ENCODE measurements at places on chromosomes 12 and 14.

- no peak for DNase-seq
These were observed 25.7 kb downstream of the CHGA start for GRCh38 chr14:92948647-92949046.

GRCh38 chr12:69343357-69343756 is 4.8 kb upstream of the LYZ start:
- no peak for DNase-seq

DNA sequence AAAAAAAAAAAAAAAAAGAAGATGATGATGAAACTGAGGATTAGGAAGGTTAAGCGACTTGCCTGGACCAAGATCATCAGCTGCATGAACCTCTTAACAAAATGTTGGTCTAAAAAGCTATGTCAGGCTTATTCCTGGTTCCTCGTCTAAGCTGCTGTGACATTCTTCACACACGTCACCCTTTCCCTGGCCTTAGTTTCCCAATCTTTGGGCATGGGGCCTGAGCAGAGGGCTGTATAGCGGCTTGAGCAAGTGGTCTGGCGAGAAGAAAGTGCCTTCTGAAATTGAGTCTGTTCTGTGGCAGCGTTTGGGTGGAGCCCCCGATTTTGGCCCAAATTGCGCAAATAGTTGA is 58.7 kb upstream of the CCND2 start:
- no peak for DNase-seq

- no peak for DNase-seq
These were observed 943.5 kb downstream of the BCL11B start for GRCh38 chr14:98328496-98328895.

- no peak for DNase-seq
These were observed 440.9 kb downstream of the NAV3 start for GRCh38 chr12:78271546-78271945.

DNA sequence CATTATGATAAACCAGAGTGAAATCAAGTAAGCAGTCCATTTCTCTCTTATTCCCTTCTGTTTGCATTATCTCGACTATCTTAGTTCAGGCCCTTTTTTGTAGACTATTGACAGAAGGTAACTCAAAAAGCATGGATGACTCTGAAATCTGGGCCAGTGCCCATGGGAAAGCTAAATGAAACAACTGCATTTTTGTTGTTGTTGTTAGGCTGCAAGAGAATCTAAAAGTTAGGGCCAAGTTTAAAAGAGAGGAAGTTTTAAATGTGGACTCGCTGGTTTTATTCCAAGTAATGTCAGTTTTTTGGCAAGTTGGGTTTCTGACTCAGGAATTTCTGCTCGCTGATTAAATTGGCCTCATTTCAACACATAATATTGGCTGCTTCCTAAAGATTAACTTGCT is 201.1 kb downstream of the PIK3C2G start:
- no peak for DNase-seq

DNA sequence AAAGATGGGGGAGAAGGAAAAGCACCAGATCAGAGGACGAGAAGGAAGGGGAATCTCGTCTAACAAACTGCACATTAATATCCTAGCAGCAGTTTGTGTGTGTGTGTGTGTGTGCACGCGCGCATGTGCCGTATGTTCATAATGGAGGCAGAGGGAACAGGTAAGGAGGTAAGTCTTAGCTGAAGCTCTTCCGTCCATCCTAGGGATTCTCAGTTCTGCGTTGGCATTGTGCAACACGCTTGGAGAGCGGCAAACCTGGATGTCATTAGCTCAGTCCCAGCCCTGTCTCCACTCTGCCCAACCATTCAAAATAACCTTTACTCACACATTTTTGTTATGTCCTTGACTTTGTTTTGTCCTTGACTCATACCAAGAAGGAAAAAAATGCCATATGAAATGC is 1.6 kb upstream of the C1R start:
- DNase-seq: no peak

DNA sequence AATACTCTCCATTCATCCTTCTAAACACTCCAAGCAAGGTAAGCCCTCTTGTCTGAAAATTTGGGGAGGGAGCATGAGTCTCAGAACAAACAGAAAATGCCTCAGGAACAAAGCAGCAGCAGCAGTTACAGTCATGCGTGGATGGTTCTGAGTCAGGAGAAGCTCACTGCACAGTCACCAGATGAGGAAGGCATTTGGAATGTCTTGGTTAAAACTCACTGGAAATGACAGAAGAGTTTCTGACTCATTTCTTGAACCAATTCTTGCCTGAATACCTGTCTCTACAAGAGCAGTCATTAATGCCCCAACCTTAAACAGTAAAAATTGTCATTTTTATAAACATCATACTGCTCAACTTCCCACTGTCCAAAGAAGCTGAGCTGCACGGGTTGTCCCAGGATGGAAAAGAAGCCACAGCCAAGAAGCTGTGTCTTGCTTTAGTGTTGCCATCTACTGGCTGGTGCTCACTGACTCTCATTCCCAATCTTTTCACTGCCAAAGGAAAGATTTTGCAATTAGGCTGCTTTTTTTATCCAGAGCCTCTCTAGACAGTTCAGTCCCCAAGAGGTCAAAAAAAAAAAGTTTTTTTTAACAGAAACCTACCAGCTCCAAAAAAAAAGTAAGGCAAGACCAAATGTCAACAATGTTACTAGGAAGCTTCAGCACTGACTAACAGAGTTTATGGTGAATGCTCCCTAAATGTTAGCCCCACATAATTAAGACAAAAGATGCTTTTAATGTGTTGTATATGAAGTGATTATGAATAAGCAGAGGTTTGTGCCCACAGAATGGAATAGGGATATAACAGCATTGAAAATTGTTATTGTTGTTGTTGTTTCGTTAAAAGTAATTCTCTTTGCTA is 40.4 kb downstream of the KICS2 start:
- DNase-seq: no peak

- no peak for DNase-seq
These were observed 155.4 kb downstream of the TMX1 start for GRCh38 chr14:51395361-51395849.

- DNase-seq: no peak
These were observed 258.7 kb downstream of the SYT10 start for GRCh38 chr12:33180918-33181317.

DNA sequence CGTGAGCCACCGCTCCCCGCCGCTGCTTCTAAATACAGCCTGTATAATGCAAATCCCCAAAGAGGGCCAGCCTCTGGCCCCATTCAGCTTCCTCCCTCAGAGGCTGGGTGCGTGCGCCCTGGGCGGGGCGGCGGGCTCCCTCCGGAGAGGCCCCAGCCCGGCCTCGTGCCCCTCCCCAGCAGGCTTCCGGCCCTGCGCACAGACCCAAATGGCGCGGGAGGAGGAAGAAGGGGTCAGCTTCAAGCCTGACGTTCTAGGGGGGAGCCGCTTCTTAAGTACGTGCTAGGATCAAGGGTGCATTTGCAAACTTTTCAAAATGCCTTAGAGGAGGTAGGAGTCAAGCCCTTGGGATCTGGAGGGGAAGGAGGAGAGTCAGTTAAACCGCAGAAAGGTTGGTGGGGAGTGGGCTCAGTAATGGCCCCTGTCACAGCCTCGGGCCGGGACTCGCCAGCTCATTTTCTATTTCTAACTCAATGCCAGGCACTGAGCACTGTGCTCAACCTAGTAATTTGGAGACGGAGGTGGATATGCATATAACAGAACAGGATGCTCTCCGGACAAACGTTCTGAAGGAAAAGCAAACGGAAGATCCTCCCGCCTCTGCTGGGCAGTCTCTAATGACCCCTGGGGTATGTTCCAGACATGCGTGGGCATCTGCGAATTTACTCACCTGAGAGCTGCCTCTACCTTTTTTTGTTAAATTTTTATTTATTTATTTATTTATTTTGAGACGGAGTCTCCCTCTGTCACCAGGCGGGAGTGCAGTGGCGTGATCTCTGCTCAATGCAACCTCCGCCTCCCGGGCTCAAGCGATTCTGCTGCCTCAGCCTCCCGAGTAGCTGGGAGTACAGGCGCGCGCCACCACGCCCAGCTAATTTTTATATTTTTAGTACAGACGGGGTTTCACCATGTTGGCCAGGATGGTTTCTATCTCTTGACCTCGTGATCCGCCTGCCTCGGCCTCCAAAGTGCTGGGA is 32.3 kb downstream of the NINJ2 start:
- peak; percentile 46 for DNase-seq

DNA sequence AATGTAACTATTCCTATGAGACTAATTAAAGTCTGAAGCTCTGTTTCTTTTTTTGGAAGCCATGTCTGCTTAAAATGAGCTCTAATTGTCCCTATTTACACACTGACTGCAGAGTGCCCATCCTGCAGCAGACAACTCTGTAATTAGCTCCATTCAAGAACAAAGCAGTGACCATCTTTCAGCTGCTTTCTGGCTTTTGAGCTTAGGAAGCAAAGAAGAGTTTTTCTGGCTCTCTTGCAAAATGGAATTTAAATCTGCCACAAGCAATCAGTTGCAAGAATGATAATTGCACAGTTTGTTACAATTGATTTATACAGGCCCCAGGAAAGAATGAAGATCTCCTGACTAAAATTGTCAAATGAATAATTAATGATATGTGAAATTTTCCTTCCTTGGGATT is 83.4 kb downstream of the GAS2L3 start:
- DNase-seq: no peak

DNA sequence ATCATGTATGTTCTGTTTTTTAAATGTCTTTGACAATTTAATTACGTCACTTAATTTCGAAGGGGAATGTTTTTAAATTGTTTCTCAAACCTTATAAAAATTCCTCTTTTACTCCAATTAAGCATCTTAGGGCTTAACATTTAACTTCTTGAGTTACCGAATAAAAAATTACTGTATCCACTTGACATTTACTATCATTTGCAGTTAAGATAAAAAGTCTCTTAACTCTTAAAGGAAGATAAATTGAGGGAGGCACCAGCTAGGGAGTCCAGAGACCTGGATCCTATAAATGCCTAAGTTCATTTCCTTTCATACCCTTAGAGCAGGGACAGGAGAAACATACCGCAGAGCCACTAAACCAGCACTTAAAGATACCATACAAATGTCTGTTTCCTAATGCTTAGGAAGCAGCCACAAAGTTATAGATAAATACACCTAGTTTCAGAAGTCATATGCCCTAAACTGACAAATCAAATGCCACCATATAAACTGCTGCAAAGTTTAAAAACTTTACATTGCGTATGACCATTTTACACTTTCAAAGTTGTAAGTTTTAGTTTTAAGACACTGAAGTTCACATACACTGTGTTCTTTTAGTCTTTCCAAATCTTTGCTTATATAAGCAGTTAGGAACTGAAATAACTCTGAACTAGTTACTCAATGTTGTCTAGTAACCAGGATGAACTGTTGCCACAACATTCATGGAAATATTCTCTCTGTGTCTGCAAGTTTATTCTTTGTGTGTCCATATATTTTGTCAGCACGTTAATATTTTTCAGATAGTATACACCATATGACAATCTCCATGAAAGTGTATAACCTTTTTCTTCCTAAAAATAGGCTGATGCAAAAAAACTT is 71.2 kb downstream of the GALNT4 start:
- DNase-seq: no peak

GRCh38 chr12:1424674-1425395 is 169.5 kb downstream of the FBXL14 start:
- no peak for DNase-seq

GRCh38 chr14:84814391-84814790 is 715.6 kb upstream of the FLRT2 start:
- DNase-seq: no peak

DNA sequence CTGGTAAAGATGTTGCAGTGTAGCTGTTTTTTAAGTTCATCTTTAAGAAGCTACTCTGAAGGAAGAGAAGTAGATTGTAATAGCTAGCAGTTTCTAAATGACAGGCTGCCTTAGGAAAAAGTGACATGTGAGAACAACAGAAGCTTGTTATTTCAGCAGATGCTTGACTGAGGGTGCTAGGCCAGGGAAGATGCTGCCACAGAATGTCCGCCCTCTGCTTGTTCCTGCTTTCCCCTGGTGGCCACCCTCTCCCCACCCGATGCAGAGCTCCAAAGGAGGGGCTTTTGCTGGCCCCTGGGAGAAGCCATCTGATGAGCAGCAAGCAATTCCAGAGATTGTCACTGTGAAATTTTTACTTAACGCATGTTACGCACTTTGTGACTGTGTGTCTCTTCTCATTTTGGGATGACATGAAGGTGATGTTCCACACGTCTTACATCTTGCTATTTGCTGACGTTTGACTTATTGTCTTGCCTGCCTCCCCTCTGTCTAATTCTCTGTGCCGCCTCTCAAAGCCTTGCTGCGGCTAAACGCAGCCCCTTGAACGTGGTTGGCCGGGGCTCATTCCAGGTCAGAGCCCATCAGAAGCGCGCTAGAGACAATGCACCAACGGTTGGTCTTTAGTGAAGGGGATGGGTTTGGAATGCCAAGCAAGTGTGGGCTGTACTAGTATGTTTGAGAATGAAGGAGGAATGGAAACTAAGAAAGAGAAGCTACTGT is 44.8 kb downstream of the WDR20 start:
- no peak for DNase-seq

GRCh38 chr12:74535536-74535935 is 2.1 kb upstream of the ATXN7L3B start:
- no peak for DNase-seq

DNA sequence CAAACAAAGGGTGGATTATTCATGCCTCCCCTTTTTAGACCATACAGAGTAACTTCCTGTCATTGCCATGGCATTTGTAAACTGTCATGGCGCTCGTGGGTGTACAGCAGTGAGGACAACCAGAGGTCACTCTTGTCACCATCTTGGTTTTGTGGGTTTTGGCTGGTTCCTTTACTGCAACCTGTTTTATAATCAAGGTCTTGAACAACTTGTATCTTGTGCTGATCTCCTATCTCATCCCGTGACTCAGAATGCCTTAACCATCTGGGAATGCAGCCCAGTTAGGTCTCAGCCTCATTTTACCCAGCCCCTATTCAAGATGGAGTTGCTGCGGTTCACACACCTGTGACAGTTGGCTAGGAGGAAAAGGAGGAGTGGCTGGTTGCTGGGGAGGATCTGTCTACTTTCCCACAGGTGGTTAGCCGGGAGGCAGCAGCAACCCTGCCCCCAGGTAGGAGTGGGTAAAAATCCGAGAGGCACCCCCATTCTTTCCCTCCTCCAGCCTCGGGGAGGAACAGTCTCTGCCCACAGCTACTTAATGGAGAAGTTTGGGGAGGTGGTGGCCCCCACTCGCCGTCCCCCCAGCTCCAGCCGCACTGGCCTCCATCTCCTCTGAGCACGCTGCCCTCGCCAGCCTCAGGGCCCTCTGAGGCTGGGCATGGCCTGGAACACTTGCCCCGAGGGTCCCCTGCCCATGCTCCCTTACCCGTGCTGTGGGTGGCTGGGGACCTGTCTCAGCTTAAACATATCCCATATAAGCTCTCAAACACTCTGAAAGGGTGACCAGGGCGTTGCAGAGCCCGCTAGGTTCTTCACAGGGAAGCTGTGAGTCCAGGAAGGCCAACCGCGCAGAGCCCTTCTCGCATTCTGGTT is 41.7 kb downstream of the SMIM41 start:
- no peak for DNase-seq

GRCh38 chr14:40368314-40368713 is 936.1 kb upstream of the FBXO33 start:
- DNase-seq: no peak

DNA sequence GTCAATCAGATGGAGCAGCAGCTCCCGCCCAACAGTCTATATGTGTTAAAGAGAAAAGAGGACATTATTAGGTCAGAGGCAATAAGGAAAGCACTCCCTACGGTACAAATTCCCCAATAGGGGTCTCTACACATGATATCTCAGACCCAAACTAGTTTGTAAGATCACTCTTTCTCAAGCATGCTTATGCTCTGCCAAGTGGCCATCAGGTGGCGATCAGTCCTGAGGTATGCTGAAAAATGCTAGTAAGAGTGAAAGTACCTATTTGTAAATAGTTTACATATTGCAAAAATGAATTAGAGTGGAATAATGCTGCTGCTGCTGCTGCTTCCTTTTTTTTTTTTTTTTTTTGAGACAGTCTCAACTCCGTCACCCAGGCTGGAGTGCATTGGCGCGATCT is 61.0 kb downstream of the CPM start:
- DNase-seq: no peak

Measured in T-helper 9 cell (primary cell).